CD4-positive, alpha-beta T cell treated with Interleukin-15 for 4 hours (primary cell): ENCODE measurements at places on chromosomes 3 and 15.

DNA sequence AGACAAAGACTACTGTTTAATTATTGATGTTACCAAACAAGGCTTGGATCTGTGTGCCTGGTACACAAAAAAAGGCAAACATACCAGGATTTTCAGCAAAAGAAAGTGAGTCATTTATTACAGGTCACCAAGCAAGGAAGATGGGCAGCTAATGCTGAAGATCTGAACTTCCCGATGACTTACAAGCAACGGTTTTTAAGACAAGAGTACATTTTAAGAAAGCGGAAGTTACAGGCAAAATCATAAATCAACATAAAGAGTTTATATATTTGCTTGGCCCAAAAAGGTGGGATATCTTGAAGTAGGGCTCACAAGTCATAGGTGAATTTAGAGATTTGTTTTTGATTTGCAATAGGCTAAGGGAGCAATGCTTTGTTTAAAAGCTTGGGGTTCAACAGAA is 125.4 kb upstream of the SPATA16 start:
- no peak for DNase-seq

DNA sequence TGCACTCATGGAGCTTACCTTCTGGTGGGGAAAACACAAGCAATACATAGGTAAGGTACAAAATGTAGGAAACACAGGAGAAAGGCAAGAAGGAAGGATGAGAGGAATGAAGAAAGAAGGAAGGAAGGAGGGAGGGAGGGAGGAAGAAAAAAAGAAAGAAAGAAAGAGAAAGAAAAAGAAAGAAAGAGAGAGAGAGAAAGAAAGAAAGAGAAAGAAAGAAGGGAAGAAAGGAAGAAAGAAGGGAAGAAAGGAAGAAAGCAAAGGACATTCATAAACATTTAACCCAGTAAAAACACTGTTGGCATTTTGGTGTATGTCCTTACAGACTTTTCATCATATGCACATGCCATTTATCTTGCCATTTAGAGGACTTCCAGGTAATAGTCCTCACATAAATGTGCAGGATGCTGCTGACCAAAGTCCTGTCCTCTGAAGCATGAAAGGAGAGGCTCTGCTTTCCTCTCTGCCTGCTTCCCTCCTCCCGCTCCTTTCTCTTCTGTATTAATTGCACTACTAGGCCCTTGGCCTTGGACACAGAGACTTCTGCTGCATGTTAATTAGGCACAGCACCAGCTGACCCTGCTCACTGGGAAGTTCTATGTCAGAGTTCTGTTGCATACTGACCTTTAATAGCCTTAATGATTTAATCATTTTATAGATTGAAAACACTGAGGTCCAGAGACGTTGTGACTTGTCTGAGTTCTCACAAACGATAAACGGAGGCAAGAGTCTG is 29.7 kb upstream of the NDUFB4 start:
- DNase-seq: no peak

- DNase-seq: no peak
These were observed 23.3 kb downstream of the ST3GAL6 start for GRCh38 chr3:98786364-98787006.

DNA sequence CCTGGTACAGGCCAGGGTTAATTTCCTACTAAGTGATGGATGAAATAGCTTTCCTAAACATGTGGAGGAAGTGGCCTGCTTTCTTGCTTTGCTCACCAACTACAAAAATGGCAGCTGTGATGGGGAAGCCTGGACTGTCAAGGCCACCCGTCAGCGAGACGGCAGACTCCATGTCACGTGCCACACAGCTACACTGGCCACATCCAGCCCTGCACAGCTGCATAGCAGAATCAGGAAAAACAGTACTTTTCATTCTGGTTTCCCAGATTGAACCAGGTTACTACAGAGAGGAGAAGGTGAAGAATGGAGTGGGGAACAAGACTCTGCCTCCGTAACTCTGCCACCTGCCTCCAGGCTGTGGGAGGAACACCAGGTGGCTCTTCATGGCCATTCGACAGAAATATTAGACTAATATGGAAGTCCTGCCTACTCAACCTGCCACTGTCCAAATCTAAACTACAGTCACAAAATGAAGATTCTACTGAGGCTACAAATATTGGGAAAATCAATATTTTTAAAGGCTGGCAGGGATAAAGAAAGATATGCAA is 174.3 kb downstream of the MAGI1 start:
- no peak for DNase-seq

DNA sequence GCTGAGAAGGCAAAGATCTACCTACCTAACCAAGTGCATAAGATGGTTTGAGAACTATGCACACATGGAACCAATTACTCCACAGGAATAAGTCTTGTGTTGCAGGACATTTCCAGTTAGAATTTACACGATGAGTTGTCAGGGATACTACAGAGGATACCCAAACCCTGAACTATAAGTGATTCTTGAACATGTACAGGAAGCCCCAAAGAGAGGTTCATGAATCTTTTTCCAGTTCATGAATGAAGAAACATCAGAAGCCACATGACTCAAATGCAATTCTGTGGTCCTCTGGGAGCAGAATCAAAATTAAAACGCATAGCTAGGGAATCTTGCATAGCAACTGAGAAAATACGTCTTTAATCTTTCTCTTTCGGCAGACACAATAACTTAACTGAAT is 114.1 kb upstream of the LMCD1 start:
- DNase-seq: no peak

GRCh38 chr3:13406190-13406589 is 13.9 kb downstream of the NUP210 start:
- no peak for DNase-seq

DNA sequence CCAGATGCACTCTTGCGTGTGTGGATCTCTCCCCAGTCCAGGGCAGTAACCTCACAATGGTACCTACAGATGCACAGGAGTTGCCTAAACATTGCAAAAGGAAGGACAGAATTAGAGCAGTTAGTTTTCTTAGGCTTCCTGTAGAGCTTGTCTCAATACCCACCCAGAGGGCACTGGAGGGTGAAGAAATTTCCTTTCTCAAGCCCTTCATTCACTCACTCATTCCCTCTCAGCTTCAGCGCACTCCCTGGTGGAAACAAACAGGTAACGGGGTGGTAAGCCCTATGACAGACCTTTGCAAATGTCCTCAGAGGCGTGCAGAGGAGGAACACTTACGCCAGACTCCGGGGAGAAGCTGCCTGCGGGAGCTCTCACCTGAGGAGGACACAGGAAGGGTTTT is 267.4 kb upstream of the HES1 start:
- DNase-seq: no peak

- DNase-seq: no peak
These were observed 550.2 kb downstream of the ZBBX start for GRCh38 chr3:166829896-166830295.

DNA sequence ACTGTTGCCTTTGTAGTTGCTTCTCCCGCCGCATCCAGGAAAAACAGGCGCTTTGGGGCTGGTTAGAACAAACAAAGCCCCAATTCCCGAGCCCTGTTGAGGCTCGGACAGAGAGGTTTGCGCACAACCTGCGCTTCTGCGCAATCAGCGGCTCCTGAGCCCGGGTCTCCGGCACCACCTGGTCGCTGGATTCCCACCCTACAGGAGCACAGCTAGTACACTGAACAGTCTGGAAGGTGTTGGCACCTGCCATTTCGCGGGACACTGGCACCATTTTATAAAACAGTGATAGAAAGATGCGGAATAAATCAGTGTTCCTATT is 13.8 kb downstream of the ZIC4 start:
- no peak for DNase-seq

GRCh38 chr3:45547764-45548680 is 46.5 kb upstream of the LIMD1 start:
- no peak for DNase-seq

- no peak for DNase-seq
These were observed 1.9 kb downstream of the ROBO2 start for GRCh38 chr3:77041811-77042210.

DNA sequence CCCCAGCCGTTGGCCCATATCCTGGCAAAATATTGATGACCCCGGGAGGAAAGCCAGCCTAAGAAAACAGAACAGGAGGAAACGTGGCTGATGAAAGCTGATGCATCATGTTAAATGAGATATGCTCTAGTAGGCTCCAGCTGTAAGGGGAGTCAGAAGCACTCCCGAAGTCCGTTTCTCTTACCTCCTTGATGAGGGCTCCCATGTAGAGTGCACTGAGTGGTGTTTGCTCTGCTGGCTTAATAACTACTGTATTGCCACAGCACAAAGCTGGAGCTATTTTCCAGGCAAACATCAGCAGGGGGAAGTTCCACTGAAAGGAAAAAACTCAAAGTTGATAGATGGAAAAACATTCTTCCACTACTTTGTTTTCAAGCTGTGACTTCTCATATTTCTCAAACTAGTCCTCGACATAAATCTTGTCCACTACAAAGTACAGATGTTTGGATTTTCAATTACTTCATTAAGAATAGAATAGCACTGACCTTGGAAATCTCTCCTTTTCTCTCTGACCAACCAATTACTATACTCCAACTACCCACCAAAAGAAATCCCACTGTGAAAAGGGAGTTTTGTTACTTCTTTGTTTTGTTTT is 72.7 kb downstream of the ALDH1A2 start:
- no peak for DNase-seq

GRCh38 chr15:71443538-71443937 is 328.3 kb downstream of the THSD4 start:
- peak; percentile 10 for DNase-seq

DNA sequence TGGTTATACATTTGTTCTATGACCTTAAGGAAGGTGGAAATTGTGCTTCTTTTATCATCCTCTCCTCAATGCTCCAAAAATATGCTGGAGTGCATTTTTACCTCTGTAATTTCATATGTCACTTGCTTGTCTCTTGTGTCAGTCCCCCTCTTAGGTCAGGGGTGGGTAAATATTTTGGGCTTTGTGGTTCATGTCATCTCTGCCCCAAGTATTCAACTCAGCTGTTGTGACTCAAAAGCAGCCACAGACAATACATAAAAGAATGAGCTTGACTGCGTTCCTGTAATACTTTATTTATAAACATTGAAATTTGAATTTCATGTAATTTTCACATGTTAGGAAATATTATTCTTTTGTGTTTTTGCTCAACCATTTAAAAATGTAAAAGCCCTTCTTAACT is 60.4 kb upstream of the SLC24A5 start:
- no peak for DNase-seq

DNA sequence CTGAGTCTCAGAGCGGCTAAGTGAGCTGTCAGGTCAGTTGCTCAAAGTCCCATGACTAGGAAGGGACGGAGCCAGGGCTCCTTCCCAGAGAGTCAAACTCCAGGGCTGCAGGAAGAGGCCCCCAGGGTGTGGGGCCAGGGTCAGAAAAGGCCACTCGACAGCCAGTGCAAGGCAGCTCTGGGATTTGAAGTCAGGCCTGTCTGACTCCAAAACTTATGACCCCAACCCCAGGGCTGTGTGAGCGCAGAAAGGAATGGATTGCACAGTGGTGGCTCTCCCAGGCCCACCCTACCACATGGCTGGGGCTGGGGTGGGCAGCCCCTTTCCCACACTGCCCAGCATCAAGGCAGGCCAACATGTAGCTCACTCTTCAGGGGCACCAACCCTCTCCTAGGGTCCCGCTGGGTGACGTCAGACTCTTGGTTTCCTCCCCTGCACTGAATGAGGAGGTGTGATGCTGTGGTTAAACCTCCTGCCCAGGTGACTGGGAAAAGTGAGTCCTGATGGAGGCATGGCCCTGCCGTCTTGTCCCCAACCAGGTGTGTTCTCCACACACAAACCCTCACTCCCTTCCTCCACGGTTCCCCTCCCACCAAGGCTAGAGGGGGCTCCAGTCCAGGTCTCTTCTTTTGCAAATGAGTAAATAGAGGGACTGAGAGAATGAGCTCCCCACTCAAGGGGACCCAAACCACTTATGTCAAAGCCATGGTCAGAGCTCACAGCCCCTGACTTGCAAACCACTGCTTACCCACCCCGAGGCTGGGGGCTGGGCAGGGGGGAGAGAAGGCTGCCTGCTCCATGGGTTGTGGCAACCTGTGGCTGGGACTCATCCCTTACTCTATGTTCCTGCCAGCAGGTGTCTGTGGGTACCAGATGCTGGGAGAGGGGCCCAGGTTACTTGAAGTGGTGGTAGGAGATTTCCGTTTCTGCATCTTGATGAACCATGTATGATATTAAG is 23.8 kb upstream of the CORO2B start:
- no peak for DNase-seq

DNA sequence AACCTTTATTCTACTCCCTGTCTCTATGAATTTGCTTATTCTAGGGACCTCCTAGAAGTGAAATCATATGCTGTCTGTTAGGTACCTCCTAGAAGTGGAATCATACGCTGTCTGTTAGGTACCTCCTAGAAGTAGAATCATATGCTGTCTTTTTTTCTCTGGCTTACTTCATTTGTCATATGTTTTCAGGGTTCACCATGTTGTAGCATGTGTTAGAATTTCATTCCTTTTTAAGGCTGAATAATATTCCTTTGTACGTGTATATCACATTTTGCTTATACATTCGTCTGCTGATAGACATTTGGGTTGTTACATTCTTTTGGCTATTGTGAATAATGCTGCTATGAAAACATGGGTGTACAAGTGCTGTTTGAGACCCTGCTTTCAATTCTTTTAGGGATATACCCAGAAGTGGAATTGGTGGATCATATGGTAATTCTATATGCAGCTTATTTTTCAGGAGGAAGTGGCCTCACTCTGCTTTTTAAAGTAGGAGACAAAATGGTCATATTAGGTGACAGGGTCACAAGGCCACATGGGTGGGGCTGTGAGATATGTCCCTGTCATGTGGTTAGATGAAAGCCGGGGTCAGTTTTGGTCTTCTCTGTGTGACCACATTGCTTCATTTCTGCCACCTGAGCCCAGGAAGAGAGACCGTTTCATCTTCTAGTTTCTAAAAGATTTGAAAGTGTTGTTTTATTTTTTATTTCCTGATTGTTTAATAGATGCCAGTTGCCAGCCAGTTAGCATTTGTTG is 76.7 kb downstream of the FLNB start:
- DNase-seq: no peak

DNA sequence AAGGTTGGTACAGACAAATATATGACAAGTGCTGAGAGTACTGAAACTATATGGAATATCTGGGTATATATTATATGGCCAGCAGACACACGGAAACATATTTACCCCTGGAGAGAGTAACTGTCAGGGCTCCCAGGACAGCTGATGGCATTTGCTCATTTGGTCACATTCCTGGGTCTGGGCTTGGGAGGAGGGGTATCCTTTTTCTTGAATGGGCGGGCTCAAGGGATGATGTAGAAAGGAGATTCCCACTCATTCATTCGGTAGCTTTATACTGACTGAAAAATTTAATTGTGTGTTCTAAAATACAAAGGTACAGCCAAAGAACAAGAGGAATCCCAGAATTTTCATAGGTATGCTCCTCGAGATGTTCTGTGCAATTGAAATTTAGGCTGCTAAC is 131.0 kb downstream of the KCNAB1 start:
- no peak for DNase-seq

DNA sequence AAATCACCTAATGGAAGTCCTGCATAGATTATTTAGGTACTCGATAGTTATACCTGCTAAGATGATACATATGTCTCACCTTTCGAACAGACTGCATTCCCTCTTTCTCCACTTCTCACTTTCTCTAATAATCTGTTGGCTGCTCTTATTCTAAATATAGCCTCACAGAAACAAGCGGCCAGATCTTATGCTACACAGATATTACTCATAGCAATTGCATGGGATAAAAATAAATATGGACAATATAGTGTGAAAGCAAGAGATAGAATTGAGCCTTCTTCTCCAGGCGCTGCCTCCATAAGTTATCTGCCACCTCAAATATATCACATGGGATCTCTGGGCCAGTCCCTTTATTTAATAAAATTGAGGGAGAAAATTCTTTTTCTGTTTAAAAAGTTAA is 29.5 kb upstream of the TGFBR2 start:
- DNase-seq: no peak
